ENCODE measurements at places on chromosomes 7 and 10.

- DNase-seq, result no peak
- H3K36me3 ChIP-seq, result no peaks in the 10 kb centered on the region
- H3K27me3 ChIP-seq, result no peaks in the 10 kb centered on the region
- H3K27ac ChIP-seq, result no peak overlapping the region
- no peak overlapping the region for H3K4me3 ChIP-seq
Observed at GRCh38 chr7:13188236-13188805, 500.9 kb downstream of the ARL4A start.

DNA sequence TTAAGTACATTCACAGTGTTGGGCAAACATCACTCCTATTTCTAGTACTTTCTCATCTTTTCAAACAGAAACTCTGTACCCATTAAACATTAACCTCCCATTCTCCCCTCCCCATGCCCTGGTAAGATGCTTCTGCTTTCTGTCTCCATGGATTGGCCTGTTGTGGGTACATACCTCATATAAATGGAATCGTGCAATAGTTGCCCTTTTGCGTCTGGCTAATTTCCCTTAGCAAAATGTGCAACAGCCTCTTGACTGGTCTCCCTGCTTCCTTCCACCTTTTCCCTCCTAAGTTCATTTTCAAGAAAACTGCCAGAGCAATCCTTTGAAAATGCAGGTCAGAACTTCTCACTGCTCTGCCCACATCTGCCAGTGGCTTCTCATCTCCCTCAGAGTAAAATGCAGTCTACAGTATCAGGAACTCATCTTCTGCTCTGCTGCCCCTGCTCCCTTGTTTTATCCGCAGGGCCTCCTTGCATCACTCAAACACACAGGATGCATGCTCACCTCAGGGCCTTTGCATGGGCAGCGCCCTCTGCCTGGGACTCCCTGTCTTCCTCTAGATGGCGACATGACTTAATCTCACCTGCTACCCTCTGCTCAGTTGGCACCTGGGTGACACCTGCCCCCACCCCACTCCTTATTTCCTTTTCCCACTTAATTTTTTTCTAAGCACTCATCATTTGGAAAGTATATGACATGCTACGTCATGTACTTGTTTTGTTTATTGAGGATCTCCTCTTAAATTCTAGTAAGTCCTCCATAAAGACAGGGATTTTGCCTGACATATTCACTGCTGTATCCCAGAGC is 44.3 kb upstream of the ECHDC3 start:
- DNase-seq, result no peak
- H3K27me3 ChIP-seq, result no peaks in the 10 kb centered on the region
- no peaks in the 10 kb centered on the region for H3K36me3 ChIP-seq
- no peak overlapping the region for H3K4me3 ChIP-seq
- no peaks in the 10 kb centered on the region for H3K4me1 ChIP-seq

DNA sequence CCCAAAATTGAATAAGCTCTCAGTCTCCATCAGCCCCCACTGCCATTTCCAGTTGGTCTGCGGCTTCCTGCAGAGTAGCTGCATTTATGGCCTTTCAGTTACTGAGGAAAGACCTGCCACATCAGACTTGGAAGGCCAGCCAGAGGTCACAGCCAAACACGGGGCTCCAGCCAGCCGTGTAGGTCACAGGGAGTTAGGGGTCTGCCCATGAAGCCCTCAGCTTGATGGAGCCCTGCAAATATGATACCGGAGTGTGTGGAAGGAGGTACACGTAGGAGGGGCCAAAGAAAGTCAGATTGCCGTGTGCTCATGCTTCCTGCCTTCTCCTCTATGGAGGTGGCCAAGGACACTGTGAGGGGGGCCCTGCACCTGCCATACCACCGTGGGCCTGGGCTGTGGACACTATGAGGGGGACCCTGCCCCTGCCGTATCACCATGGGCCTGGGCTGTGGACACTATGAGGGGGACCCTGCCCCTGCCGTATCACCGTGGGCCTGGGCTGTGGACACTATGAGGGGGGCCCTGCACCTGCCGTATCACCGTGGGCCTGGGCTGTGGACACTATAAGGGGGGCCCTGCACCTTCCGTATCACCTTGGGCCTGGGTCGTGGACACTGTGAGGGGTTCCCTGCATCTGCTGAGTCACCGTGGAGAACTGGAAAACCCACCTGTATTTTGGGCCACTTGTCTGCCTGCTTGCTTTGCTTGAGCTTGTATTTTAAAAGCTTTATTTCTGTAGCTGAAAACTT is 335.7 kb upstream of the SHH start:
- peaks cover 5% of the 10 kb centered on the region for H3K27me3 ChIP-seq
- no peaks in the 10 kb centered on the region for H3K4me1 ChIP-seq
- DNase-seq, result no peak
- H3K4me3 ChIP-seq, result no peak overlapping the region
- no peaks in the 10 kb centered on the region for H3K36me3 ChIP-seq

- DNase-seq, result no peak
- no peaks in the 10 kb centered on the region for H3K36me3 ChIP-seq
- H3K4me3 ChIP-seq, result no peak overlapping the region
- peaks cover 29% of the 10 kb centered on the region for H3K4me1 ChIP-seq
- H3K27ac ChIP-seq, result no peak overlapping the region
- H3K27me3 ChIP-seq, result no peaks in the 10 kb centered on the region
Observed at GRCh38 chr10:113555751-113556150, 2.9 kb downstream of the HABP2 start.

GRCh38 chr7:774161-775109 is 47.4 kb upstream of the PRKAR1B start:
- DNase-seq, result no peak
- H3K4me3 ChIP-seq, result no peak overlapping the region
- peaks cover 27% of the 10 kb centered on the region for H3K4me1 ChIP-seq

DNA sequence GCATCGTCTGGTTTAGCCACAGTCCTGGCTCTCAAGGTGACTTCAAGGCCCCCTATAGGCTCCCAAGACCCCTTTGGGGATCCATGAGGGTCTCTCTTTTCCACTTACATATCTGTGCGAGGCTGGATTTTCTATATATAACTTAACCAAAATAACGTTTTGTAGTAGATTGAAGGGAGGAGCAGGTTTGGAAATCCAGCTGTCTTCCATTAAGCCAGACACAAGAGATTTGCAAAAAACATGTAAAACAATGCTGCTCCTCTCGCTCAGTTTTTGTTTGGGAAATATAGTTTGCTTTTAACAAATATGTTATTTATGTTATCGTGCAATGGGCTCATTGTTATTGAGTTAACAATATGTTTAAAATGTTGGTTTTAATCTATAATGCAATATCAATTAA is 811.2 kb downstream of the TYW1 start:
- no peaks in the 10 kb centered on the region for H3K4me1 ChIP-seq
- no peak for DNase-seq
- H3K36me3 ChIP-seq, result no peaks in the 10 kb centered on the region
- no peak overlapping the region for H3K4me3 ChIP-seq

- H3K4me3 ChIP-seq, result no peak overlapping the region
- H3K36me3 ChIP-seq, result no peaks in the 10 kb centered on the region
- H3K4me1 ChIP-seq, result peaks cover 64% of the 10 kb centered on the region
- no peaks in the 10 kb centered on the region for H3K27me3 ChIP-seq
- peak; percentile 10 for DNase-seq
- no peak overlapping the region for H3K27ac ChIP-seq
Observed at GRCh38 chr10:132541601-132542011, 4.0 kb downstream of the INPP5A start.

DNA sequence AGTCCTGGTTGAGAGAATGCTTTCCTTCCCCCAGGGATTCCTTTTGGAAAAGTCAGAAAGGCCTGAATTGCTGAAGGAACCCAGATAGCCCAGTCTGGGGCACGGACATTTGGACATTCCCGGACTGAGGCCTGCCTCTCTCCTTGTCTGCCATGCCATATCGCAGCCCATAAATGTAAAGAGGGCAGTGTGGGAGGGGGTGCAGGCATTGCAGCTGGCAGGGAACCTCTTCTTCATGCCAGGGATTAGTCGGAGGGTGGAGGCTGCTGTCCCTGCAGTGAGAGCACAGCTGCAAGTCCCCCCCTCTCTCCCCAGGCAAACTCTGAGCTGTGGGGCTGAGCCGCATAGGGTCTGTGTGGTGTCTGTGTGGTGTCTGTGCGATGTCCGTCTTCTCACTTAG is 486.0 kb upstream of the MKI67 start:
- no peaks in the 10 kb centered on the region for H3K27me3 ChIP-seq
- H3K4me3 ChIP-seq, result no peak overlapping the region
- no peaks in the 10 kb centered on the region for H3K4me1 ChIP-seq
- H3K36me3 ChIP-seq, result no peaks in the 10 kb centered on the region
- no peak overlapping the region for H3K27ac ChIP-seq
- DNase-seq, result no peak

DNA sequence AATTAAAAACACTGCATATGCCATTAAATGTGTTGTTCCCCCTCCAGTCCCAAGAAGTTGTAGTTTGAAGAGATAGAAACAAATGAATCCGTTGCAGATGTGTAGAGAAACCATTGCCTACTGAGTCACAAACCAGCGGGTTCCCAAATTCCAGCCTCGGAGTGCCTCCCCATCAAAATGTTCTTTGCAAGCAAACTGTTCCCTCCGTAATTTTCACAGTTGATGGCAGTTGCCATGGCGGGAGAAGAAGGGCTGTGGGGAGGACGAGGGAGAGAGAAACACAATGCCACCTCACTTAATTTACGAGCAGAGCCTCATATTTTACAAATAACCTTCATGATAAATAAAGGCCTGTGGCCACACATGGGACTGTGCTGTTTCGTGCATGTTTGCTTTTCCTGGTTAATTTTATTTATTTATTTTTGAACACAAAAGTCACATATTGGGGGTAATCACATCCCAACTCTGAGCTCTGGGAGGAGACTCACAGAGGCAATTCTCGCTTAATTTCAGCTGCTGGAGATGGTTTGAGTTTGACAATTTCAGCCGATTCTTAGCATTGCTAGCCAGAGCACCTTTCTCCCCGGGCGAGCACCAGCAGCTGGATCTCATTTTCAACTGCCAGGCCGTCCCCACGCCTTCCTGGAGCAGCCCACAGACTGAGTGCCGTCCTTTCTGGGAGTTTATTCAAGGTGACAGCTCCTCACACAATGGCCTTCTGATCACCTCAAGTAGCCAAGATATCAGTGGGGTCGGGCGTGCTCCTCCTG is 1084.2 kb downstream of the KCNMA1 start:
- H3K27ac ChIP-seq, result peak overlapping the region; percentile 1
- no peaks in the 10 kb centered on the region for H3K27me3 ChIP-seq
- peaks cover 2% of the 10 kb centered on the region for H3K4me1 ChIP-seq

GRCh38 chr10:132555648-132556575 is 18.3 kb downstream of the INPP5A start:
- H3K36me3 ChIP-seq, result no peaks in the 10 kb centered on the region
- peak; percentile 48 for DNase-seq
- no peak overlapping the region for H3K27ac ChIP-seq
- H3K4me3 ChIP-seq, result no peak overlapping the region
- no peaks in the 10 kb centered on the region for H3K27me3 ChIP-seq

DNA sequence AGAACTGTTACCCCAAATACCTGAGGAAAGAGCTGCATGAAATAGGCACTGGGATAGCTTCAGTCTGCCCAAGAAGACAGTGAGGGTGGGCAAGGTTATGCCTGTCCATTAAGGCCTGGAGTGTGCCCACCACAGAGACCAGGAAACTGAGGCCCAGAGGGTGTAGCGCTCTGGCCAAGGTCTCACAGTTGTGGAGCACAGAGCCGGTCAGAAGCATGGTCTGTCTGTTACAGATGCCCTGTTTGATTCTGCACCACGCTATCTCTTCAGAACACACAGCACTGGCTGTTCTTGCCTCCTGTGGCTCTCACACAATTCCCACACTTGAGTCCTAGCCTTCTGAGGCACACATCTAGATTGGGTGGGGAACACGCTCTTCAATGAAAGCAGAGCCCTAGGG is 261.4 kb downstream of the GRID1 start:
- H3K27me3 ChIP-seq, result no peaks in the 10 kb centered on the region
- DNase-seq, result no peak
- H3K4me1 ChIP-seq, result no peaks in the 10 kb centered on the region

DNA sequence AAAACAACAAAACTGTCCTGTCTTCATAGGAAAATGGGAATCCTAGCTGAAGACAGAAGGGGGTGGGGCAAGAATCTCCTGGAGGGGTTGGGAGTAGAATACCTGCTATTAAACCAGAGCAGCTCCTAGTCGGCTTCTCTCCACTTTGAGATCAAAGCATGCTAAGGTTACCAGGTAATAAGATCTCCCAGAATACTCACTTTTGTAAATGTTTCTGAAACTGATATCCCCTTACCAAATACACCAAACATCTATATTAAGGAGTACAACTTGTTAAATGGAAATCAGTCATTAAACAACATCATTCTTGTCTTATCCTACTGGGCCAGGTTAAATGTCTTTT is 29.5 kb upstream of the DAGLB start:
- no peak for DNase-seq
- peaks cover 21% of the 10 kb centered on the region for H3K36me3 ChIP-seq
- peaks cover 41% of the 10 kb centered on the region for H3K4me1 ChIP-seq
- no peak overlapping the region for H3K27ac ChIP-seq
- no peaks in the 10 kb centered on the region for H3K27me3 ChIP-seq

DNA sequence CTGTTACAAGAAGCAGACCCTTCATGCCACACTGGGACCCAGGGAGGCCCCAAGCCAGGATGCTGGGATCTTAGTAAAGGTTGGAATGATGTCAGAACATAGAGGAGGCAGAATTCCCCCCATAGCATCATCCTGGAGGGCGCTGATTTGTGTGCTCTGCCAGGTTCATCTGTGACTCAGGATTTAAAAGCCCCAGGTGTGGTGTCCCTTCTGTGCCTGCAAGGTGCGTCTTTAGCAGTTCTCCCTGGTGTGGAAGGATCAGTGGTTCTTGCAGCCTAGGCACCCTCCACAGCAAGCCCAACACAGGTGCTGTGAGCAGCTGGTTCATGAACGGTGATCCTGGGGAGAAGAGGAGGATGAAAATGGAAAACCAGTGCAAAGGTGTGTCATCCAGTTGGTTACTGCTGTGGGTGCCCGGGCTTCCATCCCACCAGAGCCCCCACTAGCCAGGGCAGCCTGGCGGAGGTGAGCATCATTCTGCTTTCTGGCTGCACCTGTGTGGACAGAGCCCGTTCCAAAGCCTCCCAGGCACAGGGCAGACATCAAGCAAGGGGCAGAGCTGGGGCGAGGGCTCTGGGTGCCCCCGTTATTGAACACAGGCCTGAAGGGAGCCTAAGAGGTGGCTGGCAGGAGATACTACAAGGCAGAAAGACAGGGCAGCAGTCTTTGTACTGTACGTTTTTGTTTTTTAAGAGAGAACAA is 49.5 kb downstream of the IKZF1 start:
- no peak overlapping the region for H3K4me3 ChIP-seq
- no peaks in the 10 kb centered on the region for H3K36me3 ChIP-seq
- H3K27me3 ChIP-seq, result no peaks in the 10 kb centered on the region
- no peak overlapping the region for H3K27ac ChIP-seq

- no peak for DNase-seq
- no peak overlapping the region for H3K4me3 ChIP-seq
- no peaks in the 10 kb centered on the region for H3K27me3 ChIP-seq
- no peak overlapping the region for H3K27ac ChIP-seq
- H3K36me3 ChIP-seq, result no peaks in the 10 kb centered on the region
- H3K4me1 ChIP-seq, result no peaks in the 10 kb centered on the region
Observed at GRCh38 chr7:45610019-45610418, 35.9 kb downstream of the ADCY1 start.

DNA sequence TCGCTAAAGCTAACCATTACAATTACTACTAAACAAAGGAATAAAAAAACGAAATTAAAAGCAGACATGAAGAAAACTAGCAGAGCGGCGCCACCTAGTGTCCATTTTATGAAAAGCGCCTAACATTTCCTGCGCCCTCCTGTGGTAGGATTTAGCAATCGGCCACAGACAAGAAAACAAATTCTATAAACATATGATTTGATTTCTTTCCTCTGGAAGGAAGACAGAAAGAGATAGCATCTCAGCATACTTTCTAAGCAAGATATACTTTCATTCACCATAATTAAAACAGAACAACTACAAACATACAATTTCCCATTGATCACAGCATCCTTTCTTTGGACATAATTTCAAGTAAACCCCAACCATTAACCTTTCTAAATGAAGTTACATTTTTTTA is 337.7 kb upstream of the NPVF start:
- H3K36me3 ChIP-seq, result no peaks in the 10 kb centered on the region
- H3K27ac ChIP-seq, result no peak overlapping the region
- DNase-seq, result peak; percentile 70
- H3K27me3 ChIP-seq, result no peaks in the 10 kb centered on the region
